ENCODE measurements at places on chromosomes 16 and 17.

GRCh38 chr17:8153031-8153451, 837 bp upstream of the PER1 start:
- no peak for DNase-seq

GRCh38 chr16:66457888-66458287, 30.8 kb downstream of the BEAN1 start:
- no peak for DNase-seq

- DNase-seq, result no peak
These were observed 73.0 kb downstream of the ANKRD11 start for GRCh38 chr16:89417352-89417751.

DNA sequence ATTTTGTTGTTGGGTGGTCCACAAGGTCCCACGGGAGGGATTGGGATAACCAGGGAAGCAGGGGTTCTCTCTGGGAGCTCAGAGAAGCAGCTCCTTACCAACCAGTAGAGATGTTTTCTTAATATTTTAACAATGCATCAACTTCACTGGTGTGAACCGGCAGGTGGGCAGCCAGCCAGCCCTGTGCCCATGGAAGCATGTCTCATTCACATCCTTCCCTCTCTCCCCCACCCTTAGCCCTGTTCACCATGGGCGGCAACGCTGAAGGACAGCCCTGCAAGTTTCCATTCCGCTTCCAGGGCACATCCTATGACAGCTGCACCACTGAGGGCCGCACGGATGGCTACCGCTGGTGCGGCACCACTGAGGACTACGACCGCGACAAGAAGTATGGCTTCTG, 9.3 kb downstream of the MMP2 start:
- no peak for DNase-seq

DNA sequence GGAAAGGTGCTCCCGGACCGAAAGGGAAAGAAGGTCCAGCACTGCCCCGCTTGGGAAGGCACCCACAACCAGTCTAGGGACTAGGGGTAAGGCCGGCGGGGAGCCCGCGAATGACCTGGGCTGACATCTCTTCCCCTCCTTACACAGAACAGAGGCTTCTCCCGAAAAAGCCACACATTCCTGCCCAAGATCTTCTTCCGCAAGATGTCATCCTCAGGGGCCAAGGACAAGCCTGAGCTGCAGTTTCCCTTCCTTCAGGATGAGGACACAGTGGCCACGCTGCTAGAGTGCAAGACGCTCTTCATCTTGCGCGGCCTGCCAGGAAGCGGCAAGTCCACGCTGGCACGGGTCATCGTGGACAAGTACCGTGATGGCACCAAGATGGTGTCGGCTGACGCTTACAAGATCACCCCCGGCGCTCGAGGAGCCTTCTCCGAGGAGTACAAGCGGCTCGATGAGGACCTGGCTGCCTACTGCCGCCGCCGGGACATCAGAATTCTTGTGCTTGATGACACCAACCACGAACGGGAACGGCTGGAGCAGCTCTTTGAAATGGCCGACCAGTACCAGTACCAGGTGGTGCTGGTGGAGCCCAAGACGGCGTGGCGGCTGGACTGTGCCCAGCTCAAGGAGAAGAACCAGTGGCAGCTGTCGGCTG, 1.5 kb downstream of the CNP start:
- DNase-seq, result no peak

DNA sequence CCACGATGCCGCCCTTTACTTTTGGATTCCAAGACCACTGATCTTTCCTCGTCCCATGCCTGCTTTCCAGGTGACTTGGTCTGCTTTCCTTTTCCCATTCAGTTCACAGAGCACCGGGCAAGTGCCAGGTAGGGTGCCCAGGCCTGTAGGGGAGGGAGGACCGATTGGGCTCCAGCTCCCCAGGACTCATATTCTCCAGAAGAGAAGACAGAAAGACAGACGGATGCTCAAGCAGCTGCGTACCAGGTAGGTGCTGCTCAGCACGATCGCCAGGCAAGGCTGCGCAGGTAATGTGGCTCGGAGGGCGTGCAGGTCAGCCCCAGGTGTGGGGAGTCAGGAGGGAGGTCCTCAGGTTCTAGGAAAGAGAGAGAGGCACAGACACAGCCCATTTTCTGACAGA, 67.5 kb upstream of the ZNF423 start:
- no peak for DNase-seq

DNA sequence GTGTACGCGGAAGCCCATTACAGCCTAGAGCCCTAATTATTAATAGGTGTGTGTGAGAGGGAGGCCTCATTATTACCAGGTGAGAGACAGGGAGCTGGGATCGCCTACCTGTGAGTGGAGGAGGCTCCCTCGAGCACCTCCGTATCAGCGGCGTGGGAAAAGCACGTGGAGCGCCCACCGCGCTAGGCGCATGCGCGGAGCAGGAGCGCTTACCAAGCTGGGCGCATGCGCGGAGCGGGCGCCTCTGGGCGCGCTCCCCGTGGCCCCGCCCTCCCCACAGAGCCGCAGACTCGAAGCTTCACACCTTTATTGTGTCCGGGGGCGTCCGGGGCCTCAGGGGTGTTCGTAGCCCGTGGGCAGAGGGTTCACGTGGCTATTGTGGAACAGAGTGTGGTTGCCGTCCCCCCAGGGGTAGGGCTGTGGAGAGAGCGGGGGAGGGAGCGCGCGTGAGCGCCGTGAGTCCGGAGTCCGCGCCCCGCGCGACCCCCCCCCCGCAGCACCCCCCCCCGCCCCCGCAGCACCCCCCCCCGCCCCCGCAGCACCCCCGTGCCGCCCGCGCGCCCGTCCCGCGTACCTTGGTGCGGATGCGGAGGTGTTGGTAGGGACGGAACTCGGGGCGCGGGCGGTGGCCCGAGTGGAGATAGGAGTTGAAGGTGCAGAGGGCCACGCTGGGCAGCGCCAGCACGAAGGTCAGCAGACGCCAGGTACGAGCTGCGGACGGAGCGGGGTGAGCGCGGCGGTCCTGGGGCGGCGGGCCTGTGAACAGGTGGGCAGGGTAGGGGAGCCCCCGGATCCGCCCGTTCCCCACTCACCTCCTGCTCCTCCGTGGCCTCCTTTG, 500 bp downstream of the COX6A2 start:
- peak; percentile 58 for DNase-seq

DNA sequence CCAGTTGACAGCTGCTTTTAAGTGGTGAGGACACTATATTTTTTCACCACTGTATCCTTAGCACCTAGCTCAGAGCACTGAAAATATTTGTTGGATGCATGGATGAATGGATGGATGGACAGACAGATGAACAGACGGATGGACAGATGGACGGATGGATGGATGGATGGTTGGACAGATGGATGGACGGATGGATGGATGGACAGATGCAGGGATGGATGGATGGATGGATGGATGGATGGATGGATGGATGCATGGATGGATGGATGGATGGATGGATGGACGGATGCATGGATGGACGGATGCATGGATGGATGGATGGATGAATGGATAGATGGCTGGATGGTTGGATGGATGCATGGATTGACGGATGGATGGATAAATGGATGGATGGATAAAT, 12.4 kb upstream of the SLC5A11 start:
- DNase-seq, result no peak

DNA sequence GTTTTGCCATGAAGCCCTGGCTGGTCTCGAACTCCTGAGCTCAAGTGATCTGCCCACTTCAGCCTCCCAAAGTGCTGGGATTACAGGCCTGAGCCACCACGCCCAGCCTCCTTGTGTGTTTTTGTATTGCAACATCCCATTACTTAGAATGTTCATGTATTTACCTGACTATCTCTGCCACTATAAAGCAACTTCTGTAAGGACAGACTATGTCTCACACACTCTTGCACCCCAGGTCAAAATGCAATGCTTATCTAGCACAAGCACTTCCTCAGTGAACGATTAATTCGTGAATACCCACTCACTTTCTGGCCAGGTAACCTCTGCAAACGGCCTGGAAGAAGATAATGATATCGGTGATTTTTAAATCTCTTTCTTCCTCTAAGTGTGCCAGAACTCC, 82.6 kb downstream of the NDEL1 start:
- no peak for DNase-seq

- peak; percentile 77 for DNase-seq
These were observed 2.9 kb downstream of the GSE1 start for GRCh38 chr16:85615852-85616606.

- no peak for DNase-seq
These were observed 24.8 kb downstream of the GINS2 start for GRCh38 chr16:85663891-85664321.

- no peak for DNase-seq
These were observed 1.6 kb downstream of the ZNF629 start for GRCh38 chr16:30785126-30786106.

All from pons (tissue), 1 donor.